ENCODE measurements at places on chromosomes 12 and 14. TPM values are rescaled to one million over a fixed set of nuclear protein-coding genes. Genes with fewer than 3 reads are reported as not detected.

DNA sequence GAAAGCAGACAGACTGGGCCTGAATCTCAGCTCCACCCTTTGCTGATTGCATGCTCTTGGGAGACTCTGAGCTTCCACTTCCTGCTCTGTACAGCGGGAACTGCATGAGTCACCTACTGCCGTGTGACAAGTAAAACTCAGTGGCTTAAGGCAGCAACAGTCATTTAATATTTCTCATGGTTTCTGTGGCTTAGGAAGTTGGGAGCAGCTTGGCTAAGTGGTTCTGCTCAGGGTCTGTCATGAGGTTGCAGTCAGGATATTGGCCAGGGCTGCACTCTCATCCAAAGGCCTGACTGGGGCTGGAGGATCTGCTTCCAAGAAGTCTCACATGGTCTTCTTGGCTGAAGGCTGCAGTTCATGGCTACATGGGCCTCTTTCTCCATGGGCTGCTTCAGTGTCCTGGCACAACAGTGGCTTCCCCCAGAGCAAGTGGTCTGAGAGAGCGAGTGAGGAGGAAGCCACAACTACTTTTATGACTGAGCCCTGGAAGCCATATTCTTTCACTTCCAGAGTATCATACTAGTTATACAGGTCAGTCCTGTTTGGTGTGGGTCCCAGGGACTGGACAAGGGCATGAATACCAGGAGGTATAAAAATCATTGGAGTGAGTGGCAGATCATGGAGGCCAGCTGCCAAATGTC, 49.7 kb downstream of the FAM222A start:
- no peak for DNase-seq

- DNase-seq: no peak
These were observed 1.1 kb upstream of the GNB3 start for GRCh38 chr12:6839482-6840201.

CYP27B1 gene
- 0.28 TPM for total RNA-seq

TBC1D30 gene
- 3.3 TPM for total RNA-seq

GRCh38 chr12:69527506-69528272, 57.5 kb downstream of the FRS2 start:
- DNase-seq: no peak

CPNE6 gene
- not detected for total RNA-seq

GRCh38 chr14:64563696-64564095, 13.9 kb downstream of the PPP1R36 start:
- DNase-seq: no peak
